Fibroblast of villous mesenchyme (primary cell): ENCODE measurements at places on chromosomes 11 and 22.
A peak's percentile ranks its signal among the peaks of the same experiment; 100 is the strongest.

GRCh38 chr11:17932472-17932871 lies 80.4 kb downstream of the SERGEF start:
- DNase-seq: no peak

DNA sequence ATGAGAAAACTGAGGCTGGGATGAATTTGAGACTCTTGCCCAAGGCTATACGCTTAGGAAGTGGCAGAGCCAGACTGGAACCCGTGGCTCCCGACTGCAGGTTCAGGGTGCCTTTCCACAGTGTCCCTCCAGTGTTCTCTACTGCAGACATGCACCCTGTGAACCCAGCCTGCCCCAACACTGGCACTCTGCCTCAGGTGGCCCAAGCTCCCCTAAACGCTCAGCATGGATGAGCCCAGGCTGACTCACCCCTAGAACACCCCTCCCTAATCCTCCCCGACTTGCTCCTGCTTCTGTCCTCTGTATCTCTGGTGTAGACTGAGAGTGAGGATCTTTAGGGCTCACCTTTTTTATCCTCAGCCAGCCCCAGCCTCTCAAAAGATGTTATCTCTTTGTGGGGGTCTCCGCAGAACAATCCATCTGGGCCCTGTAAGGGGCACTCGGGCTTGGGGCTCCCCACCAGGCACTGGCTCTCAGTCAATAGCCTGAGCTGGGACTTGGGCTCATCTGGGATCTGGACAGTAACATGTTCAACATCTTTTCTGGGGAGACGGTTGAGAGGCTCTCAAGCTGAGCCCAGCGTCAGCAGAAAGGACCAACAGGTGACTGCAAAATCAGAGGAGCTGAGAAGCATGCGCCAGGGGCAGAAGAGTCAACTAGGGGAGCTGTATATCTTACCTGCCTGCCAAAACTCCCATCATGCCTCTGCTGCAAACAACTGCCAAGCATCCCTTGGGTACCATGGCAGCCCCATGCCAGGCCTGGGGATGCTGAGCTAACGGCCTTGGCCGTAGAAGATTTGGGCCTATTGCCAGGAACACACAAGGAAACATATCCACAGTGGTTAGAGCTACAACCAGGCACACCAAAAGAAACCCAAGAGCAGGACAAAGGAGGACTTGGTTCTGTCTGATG lies 176.2 kb downstream of the BUD13 start:
- no peak for DNase-seq

DNA sequence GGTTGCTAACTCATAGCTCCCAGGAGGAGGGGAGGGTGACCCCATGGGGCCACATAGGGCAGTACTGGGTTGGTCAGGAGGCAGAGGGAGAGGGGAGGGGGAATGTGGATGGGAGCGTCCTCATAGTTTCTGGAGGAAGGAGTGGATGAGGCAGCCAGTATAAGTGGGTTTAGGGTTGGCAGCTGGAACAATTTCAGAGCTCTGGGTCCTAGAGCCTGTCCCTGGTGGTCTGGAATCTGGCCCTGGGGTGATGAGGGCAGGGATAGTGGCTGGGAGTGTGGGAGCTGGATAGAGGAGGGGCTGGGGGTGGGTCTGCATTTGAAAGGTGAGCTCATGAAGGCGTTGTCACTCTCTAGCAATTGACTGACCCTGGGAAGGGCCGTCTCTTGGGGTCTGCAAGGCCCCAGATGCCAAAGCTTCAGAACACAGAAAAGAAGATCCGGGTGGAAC lies 5.3 kb upstream of the MRGPRG start:
- DNase-seq: no peak

DNA sequence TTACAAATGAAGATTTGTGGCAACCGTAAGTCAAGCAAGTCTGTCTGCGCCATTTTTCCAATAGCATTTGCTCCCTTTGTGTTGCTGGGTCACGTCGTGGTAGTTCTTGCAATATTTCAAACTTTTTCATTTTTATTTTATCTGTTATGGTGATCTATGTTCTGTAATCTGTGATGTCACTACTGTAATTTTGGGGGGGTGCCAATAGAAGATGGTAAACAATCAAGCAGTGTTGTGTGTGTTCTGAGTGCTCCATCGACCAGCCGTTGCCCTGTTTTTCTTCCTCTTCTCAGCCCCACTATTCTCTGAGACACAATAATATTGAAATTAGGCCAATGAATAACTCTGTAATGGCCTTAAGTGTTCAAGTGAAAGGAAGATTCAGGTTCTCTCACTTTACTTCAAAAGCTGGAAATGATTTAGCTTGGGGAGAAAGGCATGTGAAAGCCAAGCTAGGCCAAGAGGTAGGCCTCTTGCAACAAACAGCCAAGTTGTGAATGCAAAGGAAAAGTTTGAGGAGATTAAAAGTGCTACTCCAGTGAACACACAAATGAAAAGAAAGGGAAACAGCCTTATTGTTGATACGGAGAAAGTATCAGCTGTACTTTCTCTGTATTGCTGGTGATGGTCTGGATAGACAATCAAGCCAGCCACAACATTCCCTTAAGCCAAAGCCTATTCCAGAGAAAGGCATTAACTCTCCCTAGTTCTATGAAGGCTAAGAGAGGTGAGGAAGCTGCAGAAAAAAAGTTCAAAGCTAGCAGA lies 7.5 kb downstream of the ZC3H12C start:
- peak; percentile 53 for DNase-seq

GRCh38 chr11:30326906-30327305 lies 4.0 kb downstream of the ARL14EP start:
- DNase-seq: no peak

- DNase-seq: no peak
Measured at GRCh38 chr11:131824771-131825170, 454.4 kb downstream of the NTM start.

GRCh38 chr11:32113200-32113919 lies 22.5 kb downstream of the RCN1 start:
- DNase-seq: peak; percentile 65
